ENCODE measurements at places on chromosomes 5 and 9.

GRCh38 chr5:145479857-145480256, 355.3 kb downstream of the PRELID2 start:
- no peak for DNase-seq

DNA sequence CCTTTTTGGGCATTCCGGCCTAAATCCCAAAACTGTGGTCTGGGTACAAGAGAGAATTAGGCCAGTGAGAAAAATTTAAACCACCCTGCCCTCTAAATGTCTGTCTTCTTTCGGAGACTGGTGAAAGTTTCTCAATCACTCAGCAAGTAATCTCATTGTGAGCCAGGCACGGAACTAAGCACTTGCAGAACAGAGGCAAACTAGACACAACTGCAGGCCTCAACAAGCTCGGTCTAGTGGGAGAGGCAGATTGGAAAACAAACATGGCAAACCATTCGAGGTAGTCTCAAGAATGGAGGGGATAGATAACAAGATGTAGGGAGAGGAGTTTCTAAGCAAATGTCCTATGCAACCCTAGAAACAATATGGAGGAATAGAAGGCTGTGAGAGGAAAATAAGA, 8.9 kb upstream of the C5orf58 start:
- no peak for DNase-seq

DNA sequence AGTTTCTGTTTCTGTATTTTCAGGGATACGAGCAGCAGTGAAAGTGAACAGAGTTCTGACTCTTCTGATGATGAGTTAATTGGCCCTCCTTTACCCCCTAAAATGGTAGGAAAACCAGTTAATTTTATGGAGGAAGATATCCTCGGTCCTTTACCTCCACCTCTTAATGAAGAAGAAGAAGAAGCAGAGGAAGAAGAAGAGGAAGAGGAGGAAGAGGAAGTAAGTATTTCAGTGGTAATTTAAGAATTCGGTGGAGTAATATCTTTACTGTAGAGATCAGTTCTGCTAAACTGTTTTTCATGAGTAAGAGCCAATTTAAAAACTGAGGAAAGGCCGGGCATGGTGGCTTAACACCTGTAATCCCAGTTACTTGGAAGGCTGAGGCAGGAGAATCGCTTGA, 17.2 kb downstream of the WDR70 start:
- DNase-seq = no peak

DNA sequence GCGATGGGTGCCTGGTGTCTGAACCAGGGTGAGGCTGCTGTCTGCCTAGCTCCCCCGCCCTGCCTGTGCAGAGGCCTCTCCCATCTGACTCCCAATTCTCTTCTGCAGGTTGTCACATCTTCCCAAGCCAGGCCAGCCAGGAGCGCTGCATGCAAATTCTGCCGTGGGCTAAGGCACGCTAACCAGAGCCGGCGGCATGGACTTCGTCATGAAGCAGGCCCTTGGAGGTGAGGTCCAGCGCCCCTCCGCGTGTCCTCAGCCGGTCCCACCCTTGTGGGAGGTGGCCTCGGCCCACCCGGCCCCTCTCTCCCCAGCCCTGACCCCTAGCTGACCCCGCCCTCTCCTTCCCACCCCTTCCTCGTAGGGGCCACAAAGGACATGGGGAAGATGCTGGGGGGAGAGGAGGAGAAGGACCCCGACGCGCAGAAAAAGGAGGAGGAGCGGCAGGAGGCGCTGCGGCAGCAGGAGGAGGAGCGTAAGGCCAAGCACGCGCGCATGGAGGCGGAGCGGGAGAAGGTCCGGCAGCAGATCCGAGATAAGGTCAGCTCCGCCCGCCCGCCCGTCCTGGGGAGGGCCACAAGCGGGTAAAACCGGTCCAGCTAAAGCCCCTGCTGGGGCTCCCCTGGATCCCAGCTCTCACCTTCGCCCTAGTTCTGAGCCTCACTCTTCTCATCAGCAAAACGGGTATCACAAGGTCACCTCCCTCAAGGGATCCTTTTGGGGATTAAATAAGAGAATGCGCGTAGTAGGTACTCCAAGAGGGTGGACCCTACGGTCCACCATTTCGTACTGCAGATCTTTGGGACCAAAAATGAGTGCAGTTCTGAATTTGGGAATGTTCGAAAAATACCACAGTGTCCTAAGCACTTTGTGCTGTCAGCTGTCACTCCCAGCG, 7.4 kb downstream of the CPLX2 start:
- DNase-seq = no peak

DNA sequence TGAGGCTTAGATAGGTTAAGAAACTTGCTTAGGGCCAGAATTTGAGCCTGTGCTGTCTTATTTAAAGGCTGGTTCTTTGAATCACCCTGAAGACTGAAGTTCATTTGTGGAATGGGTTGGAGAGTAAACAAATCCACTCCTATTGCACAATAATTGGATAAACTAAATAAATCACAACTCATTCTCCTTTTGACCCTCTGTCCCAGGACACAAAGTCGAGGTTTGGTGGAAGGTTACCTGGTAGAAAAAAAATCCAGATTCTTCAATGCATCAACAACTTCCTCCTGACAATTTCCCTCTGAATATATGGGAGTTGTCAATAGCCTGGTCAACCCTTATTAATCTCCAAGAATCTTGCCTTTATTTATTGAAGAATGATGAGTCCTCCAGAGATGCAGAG, 28.9 kb downstream of the TBC1D2 start:
- DNase-seq = no peak

DNA sequence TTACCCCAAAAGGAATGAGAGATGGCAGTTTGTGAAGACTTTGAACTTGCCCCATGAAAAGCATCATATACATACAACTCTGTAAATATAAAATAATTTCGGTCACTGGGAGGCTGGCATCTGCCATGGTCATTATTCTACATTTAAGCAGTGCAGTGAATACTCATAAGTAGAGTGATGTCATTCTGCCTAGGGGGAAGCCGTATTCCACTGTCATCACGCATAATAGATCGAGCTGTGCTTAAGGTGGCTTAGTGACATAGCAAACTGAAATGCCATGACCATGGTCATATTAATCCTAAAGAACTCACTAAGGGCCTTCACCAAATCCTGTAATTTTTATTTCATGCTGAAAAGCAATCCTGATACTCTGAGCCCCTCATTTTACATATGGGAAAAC, 42.4 kb upstream of the NR4A3 start:
- no peak for DNase-seq

GRCh38 chr5:112346411-112347044, 72.5 kb downstream of the EPB41L4A start:
- DNase-seq = no peak

DNA sequence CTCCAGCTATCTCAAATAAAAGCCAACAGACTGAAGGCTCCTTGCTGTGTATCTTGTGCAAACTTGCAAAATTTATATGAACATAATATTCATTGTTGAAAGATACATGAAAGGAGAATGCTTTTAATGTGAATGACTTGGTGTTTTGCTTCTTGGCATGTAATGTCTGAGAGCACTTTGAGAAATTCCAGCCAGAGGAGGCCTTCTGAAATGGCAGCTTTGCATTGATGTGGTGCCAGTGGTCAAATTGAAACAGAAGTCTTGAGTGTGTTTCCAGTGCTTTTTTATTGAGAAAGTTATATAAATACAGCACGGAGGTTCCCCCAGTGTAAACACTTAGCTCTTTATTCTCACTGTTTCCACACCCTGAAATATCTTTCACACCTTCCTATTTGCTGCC, 182.1 kb downstream of the ADCY2 start:
- DNase-seq = no peak

DNA sequence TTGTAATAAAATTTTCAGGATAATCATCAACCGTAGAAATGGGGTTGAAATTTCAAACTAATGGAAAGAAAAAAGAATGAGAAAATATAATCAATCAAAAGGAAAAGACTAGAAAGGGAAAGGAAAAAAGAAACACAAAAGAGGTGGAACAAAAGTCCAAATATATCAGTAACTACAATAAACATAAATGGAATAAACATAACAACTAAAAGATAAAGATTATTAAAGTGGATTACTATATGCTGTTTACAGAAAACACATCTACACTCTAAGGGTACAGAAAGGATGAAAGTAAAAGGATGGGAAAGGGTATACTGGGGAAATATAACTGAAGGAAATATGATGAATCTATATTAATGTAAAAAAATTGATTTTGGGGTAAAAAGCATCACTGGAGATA, 43.0 kb downstream of the AHRR start:
- DNase-seq = no peak

DNA sequence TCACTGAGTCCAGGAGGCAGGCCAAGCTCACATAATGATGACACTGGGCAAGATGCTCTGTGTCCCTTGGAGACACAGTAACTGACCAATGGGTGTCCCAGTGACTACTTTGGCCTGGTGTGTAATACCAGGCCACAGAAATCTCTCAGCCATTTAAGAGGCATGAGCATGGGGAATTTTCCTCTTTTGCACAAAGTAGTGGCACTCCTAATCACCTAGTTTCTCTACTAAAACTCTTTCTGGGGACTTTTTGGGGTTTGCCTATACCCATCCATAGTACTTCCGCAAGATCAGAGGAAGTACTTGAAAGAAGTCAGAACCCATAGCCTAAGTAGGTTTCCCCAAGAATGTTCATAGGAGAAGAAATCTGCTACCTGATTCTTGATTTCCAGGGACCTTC, 161.9 kb downstream of the ARSB start:
- DNase-seq = no peak

GRCh38 chr9:23842565-23843129, 16.6 kb upstream of the ELAVL2 start:
- peak; percentile 8 for DNase-seq

GRCh38 chr5:167671176-167671575, 620.3 kb upstream of the WWC1 start:
- DNase-seq = no peak

- DNase-seq = no peak
These were observed 26.5 kb downstream of the CEL start for GRCh38 chr9:133088146-133088750.

DNA sequence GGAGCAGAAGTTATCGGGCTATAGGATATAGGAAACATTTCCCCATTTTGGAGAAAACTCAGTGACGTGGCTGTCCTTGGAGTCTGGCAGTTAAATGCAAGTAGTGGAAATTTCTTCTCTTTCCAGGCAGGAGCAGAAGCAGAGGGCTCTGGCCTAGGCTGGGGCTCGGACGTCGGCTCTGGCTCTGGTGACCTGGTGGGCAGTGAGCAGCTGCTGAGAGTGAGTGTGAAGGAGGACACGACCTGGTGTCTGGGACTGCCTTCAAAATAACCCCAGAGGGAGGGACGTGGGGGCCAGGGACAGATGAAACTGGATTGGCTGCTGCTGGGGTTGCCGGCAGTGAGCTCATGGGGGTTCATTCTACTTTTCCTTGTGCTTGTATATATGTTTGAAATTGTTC, 79.5 kb downstream of the COL15A1 start:
- no peak for DNase-seq

GRCh38 chr9:126935630-126936029, 21.0 kb downstream of the RALGPS1 start:
- DNase-seq = no peak

GRCh38 chr5:154296525-154297159, 106.1 kb downstream of the GALNT10 start:
- DNase-seq = no peak

DNA sequence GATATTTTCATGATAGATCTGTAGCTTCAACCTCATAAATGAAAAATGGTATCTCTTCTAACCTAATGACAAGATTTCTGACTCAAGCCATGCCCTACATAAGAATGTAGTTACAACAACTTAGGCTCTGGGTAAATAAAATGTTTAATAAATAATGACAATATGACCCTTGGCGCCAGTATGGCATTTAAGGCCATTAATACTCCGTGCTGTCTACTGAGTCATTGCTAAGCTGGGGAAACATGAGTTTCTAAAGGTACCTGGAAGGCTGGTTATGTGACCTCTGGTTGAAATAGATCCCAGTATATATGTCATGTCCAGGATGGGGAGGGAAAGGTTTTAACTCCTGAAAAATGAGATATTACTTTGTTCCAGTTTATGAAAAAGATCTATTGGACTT, 58.0 kb upstream of the CEMIP2 start:
- no peak for DNase-seq

GRCh38 chr9:12759761-12760160, 15.1 kb upstream of the LURAP1L start:
- no peak for DNase-seq
